ENCODE measurements at places on chromosomes 6 and 20. TPM values are rescaled to one million over a fixed set of nuclear protein-coding genes. Genes with fewer than 3 reads are reported as not detected.

DNA sequence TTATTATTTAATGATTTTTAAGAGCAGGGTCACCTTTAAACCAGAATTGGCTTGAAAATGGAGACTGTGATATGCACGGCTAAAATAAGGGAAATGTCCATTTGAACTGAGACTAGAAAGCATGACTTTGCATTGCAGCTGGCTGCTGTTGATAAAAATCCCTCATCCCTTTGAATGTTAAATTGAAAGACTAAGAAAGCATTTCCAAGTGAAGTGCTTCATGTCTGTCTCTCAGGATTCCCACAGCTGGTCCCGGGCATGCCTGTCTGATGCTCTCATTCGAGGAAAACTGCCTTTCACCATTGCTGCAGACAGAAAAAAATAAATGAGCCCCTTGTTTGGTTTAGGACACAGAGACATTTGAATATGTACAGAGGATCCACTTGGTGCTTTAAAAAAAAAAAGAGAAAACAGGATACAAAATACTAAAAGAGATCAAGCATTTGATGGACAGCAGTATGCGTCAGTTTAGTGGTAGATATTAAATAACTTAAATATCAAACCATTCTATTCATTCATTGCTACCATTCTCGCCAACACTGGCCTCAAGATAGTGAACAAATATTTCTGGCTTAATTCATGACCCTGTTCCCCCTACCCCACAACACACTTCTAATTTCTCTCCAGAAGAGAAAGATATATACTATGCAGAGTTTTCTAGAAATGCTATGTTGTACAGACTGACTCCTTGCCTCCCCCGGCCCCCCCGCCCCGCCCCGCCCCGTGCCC is 55.0 kb downstream of the TBC1D7 start:
- no peak for DNase-seq

Gene CLDN20
- not detected for total RNA-seq

- DNase-seq, result no peak
These were observed 1.6 kb upstream of the OGFRL1 start for GRCh38 chr6:71287038-71287437.

DNA sequence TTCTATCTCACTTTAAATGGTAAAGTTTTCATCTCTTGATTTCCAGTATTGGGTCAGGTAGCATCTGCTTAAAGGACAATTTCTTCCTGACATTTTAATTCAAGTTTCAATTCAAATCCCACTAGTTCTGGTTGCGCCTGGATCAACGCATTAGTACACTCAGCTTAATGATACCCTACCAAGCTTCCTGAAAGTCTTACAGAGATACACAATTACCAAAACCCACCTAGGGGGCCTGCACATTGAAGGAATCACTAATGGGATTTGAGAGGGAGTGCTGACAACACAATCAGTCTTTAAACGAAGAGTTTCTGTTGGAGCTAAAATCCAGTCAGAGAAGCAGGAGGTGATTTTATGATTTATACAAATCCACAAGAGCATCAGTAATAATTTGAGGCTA is 293.0 kb downstream of the PHF3 start:
- DNase-seq, result no peak

Gene OR2B6
- total RNA-seq, result 0.19 TPM

GRCh38 chr6:137910424-137910834 is 43.4 kb downstream of the TNFAIP3 start:
- DNase-seq, result no peak

GRCh38 chr20:1526310-1526709 is 31.2 kb downstream of the SIRPD start:
- no peak for DNase-seq
